LoVo (cell line): ENCODE measurements at places on chromosomes 3 and 15.

DNA sequence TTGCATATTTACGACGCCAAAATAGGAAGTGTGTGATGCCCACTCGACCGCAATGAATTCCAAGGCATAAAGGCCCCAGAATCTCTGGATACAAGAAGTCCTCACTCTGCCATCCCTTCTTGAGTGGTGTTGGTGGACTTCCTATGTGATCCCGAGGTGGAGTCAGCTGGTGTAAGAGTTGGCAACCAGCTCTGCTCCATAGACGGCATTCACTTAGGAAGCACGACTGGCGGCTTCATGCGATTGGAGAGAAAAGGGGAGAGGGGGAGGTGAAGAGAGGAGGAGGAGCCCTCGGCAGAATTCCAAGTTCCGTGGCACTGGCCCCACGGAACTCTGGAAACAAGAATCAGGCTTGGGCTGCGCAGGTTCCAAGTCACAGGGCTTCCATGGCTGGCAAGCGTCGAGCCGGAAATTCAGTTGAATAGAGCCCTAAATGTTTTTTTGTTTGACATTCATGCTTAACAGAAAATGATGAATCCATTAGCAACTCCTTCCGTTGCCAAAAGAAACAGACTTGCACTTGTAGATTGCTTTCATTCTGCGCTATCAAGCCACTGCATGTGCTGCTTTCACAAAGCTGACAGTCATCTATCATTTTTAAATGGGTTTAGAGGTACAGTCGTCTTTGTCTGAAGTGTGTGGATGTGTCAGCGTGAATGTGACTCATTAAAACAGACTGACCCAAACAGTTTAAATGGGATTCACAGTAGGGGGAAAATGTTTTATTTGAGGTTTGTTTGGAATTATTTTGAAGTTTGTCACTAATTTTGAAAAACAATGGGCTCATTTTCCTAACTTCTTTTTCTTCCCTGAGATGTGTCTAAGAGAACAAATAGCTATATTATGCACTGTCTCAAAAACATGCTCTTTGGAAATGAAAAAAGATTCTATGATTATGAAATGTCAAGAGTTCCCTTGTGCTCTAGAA lies 428.3 kb upstream of the ATP11B start:
- peak; percentile 34 for DNase-seq

- no peak for DNase-seq
Observed at GRCh38 chr15:40926659-40927494, 2.3 kb upstream of the DLL4 start.

DNA sequence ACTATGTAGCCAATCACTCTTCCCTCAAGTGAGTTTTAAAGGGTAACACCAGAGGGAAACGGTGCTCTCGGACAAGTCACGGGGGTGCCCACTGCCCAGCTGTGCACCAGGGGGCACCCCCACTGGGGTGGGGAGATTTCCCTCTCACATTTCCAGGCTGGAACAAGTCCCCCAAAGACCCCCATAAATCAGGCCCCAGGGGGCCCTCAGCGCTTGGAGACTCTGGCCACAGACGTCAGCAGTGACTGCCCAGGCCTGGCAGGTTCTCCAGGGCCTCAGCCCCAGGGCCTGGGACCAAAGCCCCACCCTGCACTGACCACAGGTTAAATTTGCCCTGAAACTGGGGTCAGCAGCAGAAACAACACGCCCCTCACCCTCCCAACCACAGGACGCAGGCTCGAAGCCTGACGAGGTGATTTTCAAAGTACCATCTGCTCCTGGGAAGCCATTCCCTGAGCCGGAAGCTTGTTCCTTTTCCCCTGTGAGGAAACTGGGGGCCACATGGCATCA lies 17.0 kb downstream of the XXYLT1 start:
- DNase-seq, result no peak

GRCh38 chr15:79989682-79990081 lies 18.7 kb upstream of the BCL2A1 start:
- DNase-seq, result no peak

DNA sequence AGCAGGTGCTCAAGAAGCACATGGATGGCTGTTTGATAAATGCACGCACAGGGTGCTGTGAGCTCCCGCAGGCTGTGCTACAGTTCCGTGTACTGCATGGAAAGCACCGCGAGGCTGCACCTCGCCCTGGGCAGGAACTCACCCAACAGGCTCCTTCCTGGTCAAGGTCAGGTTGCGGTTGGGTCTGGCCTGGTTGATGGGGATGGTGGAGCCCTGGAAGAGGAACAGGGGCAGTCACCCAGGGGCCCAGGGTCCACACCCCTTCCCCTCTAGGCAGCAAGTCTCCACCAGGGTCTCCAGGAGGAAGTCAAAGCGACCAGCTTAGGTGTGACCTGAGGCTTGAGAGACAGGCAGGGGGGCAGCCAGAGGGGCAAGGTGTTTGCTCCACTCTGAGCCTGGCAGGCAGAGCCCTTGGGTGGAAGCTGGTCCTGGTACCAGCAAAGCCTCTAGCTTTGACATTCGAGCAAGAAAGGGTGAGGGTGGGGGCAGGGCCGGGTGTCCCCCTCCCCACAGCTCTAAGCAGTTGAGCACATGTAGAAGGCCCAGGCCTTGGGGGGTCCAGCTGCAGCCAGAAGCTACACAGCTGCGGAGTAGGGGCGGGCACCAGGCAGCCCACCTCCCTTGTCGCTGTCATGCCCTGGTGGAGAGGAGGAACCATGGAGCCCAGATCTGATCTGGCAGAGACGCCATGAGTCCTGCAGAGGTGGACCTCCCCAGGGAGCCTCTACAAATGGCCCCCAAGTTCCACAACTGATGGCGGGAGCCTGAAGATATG lies 46.3 kb upstream of the SLC41A3 start:
- no peak for DNase-seq

DNA sequence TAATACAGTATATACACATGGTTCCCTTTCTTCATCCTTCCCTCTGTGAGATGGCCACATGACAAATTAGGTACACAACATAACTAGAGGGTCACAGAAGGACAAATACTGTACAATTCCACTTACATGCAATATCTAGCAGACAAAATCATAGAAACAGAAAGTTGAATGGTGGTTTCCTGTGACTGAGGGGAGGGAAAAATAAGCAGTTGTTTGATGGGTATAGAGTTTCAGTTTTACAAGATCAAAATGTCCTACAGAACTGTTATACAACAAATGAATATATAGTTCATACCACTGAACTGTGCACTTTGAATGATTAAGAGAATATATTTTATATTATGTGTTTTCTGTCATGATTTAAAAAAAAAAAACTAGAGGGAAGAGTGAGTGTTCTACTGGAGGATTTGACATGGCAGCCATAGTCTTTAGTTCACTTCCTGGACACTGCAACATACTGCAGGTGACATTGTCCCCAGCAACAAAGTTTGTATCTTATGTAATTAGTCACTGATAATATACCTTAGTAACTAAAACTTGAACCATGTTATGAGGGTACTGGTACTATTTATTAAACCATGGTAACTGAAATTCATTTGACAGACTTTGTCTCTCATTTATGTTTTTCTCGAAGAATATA lies 37.2 kb downstream of the CCDC54 start:
- no peak for DNase-seq

DNA sequence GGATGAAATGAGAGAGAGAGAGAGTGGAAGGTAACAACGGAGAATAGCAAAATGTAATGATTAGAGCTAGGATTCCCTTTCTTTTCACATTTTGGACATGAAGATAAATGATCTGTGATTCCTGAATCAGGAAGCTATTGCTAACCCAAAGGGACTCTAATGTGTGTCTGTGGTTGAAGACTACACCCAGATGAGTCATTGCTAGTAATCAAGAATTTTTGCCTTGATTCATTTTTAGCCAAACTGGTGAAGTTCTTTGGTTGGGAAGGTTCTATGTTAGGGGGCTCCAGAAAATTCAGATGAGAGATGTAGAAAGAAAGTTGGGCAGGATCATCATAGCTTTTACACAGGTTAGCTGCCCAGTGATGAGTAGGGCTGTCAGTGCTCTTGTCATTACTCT lies 116.4 kb downstream of the DUT start:
- DNase-seq, result no peak

DNA sequence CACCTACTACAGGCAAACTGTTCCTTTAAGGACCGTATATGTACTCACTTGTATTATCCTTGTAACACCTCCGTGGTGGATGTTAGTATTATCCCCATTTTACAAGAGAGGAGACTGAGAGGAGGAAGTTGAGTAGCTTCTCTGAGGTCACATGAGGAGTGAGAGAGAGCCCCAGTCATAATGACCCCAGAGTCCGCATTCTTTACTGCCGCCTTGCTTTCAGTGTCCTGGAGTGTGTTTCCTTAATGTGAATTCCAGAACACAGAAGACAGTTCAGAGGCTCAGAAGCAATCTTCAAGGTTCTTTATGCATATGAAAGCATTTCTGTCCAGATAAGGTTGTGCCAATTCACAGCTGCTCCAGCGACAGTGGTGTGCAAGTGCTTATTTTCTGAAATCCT lies 199.2 kb downstream of the CACNA2D3 start:
- no peak for DNase-seq

GRCh38 chr3:15553749-15554148 lies 32.2 kb upstream of the COLQ start:
- no peak for DNase-seq

- no peak for DNase-seq
Observed at GRCh38 chr3:107954845-107955244, 136.0 kb downstream of the CD47 start.

GRCh38 chr3:8343058-8343457 lies 158.6 kb upstream of the LMCD1 start:
- DNase-seq, result no peak

DNA sequence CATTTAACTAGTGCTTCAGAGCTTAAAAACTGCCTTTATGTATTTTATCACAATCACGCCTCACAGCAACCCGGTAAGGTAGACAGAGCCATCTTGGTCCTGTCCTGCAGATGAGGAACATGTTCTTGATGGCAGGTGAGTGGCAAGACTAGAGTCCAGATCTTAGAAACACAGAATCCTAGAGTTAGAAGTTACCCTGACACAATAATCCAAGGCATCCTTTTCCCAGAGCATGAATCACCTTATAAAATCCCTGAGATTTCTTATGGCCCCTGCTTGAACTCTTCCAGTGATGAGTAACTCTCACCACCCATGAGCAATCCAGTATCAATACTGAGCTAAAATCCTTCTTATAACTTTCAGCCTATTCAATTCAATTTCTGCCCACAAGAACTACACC lies 16.9 kb downstream of the POPDC2 start:
- DNase-seq, result peak; percentile 37

DNA sequence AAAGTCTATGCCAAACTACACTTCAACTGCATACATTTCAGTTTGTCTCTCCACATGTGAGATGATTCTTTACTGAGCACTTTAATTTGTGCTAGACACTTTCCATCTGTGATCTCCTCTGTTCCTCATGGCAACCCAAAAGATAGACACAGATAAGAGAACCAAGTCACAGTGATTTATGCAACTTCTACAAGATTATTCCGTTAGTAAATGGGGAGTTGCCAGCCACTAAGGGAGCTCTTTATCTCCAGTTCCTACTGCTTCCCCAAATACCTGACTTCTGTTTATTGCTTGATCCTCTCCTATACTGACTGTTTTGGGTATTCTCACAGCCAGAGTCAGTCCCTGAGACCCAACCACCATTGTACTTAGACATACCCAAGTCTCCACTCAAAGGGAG lies 24.1 kb upstream of the AKAP13 start:
- DNase-seq, result no peak

DNA sequence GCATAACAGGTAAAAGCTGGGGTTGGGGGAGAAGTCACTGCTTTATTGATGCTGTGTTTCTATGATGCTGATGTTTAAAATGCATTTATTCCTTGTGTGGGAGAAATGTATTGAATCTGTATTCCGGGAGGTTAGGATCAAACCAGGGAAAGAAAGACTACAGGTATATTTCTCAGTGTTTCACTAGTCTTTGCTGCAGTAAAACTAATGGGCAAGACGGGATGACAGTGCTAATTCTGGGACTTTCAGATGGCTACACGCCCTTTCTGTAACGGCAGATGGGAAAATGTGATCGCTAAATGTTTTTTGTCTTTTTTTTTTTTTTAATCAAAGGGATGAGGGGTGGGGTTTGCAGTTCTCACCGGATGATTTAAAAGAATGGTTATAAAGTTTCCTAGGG lies 393 bp downstream of the CNTN6 start:
- DNase-seq, result no peak

GRCh38 chr3:120438665-120439370 lies 12.0 kb downstream of the FSTL1 start:
- DNase-seq, result no peak

DNA sequence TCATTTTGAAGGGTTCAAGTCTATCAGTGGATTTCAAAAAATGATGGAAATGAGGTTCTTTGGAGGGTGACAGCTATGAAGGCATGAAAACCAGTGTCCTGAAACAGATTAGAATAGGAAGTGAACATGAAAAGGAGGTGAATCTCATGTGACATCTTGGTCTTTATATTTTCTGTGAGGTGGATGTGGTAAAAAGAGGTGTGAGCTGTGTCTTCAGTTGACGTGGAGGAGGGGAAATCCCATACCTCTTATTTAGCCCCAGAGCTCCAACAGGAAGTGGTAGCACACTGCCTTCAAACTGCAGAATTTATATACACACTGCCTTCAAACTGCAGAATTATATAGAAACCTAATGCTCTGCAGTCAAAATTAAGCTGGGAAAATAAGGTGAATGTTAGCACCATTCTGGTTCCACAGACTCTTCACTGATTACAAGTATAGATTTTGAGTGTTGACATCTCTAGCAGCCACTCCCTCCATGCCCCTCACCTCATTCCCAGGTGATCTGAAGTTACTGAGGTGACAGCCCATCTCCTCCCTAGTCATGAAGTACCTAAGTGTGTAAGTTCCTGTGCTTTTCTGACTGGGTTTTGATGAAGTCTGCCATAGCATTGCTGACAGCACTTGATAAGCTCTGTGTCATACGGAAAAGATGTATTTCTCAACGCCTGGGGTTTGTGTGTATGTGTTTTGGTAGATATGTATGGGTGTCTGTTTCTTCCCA lies 2.7 kb downstream of the RAB8B start:
- no peak for DNase-seq

DNA sequence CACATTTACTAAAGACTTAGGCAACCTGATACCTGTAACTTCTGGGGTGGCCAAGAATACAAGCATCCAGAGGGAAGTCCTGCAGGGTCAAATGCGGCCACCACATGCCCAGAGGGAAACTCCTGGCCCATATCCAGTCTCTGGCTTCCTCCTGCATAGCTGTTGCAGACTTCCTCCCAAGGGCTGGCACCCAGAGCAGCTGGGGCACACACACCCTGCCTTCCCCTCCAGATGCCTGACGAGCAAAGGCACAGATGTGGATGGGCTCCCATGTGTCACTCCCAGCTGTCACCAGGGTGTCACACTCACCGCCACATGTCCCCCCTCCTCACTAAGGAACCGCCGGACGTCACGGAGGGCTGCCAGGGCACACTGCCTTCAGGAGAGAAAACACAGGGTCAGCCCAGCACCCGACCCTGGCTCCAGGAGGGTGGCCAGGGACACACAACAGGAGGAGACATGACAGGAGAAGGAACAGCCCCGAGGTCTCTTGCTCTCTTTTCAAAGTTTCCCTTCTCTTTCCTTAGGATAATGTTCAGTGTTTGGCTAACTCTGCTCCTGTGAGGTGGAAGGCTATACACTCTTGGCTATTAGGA lies 13.2 kb downstream of the PFKFB4 start:
- no peak for DNase-seq

GRCh38 chr3:8554696-8555095 lies 53.1 kb downstream of the LMCD1 start:
- no peak for DNase-seq

GRCh38 chr15:40355976-40356585 lies 1.9 kb upstream of the DISP2 start:
- DNase-seq, result no peak
